Cardiac muscle cell (in vitro differentiated cells and primary cell): ENCODE measurements at places on chromosomes 3 and 15. TPM values are rescaled to one million over a fixed set of nuclear protein-coding genes. Genes with fewer than 3 reads are reported as not detected.
A peak's percentile ranks its signal among the peaks of the same experiment; 100 is the strongest.

Gene ACKR4
- not detected in 2 replicates for total RNA-seq

Gene ENTPD3
- 0.42 and 0.66 TPM in 2 replicates for total RNA-seq

Gene SETMAR
- total RNA-seq = 15.3 and 20.6 TPM in 2 replicates

DNA sequence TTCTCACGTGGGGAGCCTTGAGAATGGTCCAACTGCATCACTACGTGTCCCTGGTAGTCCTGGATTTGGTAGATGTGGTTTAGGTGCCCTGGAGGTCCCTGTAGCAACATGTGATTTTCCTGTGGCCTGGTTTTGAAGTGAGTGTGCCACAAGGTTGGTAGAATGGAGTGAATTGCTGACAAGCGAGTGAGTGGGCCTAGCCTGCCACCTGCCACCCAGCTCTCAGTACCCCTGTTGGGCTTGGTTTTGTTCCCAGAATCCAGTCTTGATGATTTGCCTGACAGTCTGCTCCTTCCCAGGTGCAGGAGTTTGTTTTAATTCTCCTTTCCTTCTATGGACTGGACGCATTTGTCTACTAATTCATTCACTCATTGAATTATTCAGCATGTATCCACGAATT is 19.4 kb downstream of the RPLP1 start:
- no peaks in the 10 kb centered on the region for H3K36me3 ChIP-seq
- H3K27ac ChIP-seq = no peak overlapping the region
- H3K4me1 ChIP-seq = peaks cover 3% of the 10 kb centered on the region
- DNase-seq = no peak

- H3K36me3 ChIP-seq = peaks cover 79% of the 10 kb centered on the region
- H3K4me1 ChIP-seq = peaks cover 3% of the 10 kb centered on the region
- DNase-seq = no peak
- H3K27me3 ChIP-seq = no peaks in the 10 kb centered on the region
- H3K4me3 ChIP-seq = no peak overlapping the region
- peak overlapping the region; percentile 53 for H3K27ac ChIP-seq
These were observed 10.1 kb upstream of the SETD5 start for GRCh38 chr3:9387322-9387655.

DNA sequence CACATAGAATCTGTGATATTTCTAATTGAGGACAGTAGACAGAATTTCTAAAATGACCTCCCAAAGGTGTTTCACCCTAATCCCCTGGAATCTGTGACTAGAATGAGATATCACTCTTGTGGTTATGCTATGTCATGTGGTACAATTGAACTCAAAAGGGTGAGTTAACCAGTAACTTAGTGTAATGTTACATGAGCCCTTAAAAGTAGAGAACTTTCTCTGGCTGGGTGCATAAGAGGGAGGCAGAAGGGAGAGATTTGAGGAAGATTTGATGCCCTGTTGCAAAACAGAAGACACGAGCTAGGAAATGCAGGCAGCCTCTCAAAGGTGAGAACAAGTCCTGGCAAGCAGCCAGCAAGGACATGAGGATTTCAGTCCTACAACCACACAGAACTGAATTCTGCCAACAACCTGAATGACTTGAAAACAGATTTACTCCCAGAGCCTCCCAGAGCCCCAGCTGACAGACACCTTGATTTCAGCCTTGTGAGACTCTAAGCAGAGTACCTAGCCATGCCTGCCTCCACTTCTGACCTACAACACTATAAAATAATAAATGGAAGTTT is 160.3 kb downstream of the MTHFS start:
- H3K4me1 ChIP-seq = peaks cover 10% of the 10 kb centered on the region
- H3K27me3 ChIP-seq = no peaks in the 10 kb centered on the region
- no peaks in the 10 kb centered on the region for H3K36me3 ChIP-seq
